ENCODE measurements at places on chromosomes 5 and 9.

- DNase-seq: no peak
Observed at GRCh38 chr5:168109441-168109840, 182.0 kb upstream of the WWC1 start.

DNA sequence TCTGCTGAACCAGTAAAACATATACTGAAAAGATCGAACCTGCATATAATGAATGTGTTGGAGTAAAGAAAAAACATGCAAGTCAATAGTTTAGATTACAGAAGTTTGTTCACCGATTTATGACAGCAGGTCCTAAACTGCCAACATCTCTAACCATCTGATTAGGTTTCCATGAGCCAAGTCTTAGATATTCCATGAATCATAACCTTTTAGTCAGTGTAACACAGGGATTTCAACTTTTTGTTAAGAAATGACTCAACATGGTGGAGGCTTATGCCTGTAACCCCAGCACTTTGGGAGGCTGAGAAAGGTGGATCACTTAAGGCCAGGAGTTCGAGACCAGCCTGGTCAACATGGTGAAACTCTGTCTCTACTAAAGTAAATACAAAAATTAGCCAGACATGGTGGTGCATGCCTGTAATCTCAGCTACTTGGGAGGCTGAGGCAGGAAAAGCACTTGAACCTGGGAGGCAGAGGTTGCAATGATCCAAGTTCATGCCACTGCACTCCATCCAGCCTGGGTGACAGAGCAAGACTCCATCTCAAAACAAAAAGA lies 38.7 kb downstream of the APC start:
- no peak for DNase-seq

DNA sequence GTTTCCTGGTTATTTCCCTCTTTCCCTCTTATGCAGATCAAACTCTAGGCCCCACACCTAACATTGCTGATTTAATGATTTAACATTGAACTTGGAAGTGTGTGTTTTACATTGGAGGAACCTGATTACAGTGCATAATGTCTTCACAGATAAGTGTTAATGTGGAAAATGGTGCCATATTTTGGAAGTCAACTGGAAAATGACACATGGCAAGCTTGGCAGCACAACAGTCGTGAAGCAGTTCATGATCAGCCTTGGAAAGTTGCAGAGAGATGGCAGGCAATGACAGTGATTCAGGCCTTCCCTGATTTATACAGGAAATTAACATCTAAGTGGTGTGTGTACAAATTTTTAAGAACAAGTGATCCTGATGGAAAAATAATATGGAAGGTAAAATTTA lies 80.0 kb upstream of the CTNND2 start:
- no peak for DNase-seq

GRCh38 chr5:8314965-8315364 lies 446.0 kb downstream of the MTRR start:
- no peak for DNase-seq

- no peak for DNase-seq
Observed at GRCh38 chr9:86128235-86128822, 29.0 kb upstream of the GOLM1 start.

GRCh38 chr5:55724281-55724680 lies 12.2 kb upstream of the SLC38A9 start:
- DNase-seq: no peak

GRCh38 chr9:137139468-137140150 lies 655 bp downstream of the GRIN1 start:
- no peak for DNase-seq

GRCh38 chr9:127828262-127829031 lies 25.8 kb downstream of the FPGS start:
- no peak for DNase-seq
